EL (cell line): ENCODE measurements at places on chromosomes 16 and 17.

- DNase-seq, result peak; percentile 87
Measured at GRCh38 chr17:43570518-43570928, 24.4 kb upstream of the ETV4 start.

- DNase-seq, result peak; percentile 88
Measured at GRCh38 chr17:869567-870525, 87.7 kb downstream of the MRM3 start.

GRCh38 chr17:80123791-80124190 is 22.4 kb downstream of the GAA start:
- DNase-seq, result no peak

- no peak for DNase-seq
Measured at GRCh38 chr17:43427362-43428043, 28.7 kb downstream of the ARL4D start.

GRCh38 chr17:72266112-72266775 is 145.4 kb downstream of the SOX9 start:
- no peak for DNase-seq

DNA sequence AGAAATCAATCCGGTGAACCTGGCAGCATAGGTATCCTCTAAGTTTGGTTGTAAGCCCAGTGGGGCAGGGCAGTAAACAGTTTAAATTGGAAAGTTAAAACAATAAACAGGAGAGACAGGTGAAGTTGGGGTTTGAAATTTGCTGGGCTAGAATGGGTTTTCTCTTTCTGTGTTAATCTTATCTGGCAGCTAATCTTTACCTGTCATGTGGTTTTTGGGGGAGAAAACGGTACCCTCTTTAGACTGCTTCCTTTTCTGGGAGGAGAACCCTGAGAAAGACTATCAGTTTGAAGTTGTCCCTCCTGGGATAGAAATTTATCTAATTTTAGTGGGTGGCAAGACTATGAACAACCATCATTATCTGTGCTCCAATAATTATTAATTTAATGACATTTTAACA is 24.0 kb downstream of the CDH13 start:
- no peak for DNase-seq

DNA sequence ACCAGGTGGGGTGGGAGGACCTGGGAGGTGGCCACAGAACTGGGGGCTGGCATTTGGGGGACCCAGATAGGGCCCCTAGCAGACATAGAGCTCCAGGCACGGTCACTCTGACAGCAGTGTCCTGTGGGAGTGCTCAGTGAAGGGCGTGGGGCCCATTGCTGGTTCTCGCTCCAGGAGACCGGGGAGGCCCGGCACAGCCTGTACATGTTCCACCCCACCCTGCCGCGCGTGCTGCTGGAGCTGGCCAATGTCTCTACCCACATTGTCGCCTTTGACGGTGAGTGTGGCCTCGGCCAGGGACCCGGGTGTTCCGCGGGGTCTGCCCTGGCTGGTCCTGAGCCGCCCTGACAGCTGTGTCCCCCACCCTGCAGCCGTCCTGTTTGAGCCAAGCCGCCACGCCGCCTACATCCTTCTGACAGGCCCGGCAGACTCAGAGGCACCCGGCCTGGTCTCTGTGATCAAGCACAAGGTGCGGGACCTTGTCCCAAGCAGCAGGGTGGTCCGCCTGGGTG is 11.2 kb downstream of the RGS11 start:
- DNase-seq, result no peak

DNA sequence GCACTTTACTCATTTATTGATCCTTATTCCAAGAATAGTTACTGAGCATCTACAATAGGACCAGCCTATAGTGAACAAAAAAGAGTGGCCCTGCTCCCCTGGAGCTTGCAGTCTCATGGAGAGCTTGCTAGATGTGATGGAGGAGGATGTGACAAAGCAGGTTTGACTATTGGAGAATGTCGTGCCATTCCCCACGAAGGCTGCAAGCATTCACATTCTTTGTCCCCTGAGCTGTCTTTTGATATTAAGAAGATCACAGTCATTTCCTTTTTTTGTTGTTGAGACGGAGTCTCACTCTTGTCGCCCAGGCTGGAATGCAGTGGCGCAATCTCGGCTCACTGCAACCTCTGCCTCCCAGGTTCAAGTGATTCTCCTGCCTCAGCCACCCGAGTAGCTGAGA is 115.0 kb upstream of the ADAMTS18 start:
- no peak for DNase-seq

DNA sequence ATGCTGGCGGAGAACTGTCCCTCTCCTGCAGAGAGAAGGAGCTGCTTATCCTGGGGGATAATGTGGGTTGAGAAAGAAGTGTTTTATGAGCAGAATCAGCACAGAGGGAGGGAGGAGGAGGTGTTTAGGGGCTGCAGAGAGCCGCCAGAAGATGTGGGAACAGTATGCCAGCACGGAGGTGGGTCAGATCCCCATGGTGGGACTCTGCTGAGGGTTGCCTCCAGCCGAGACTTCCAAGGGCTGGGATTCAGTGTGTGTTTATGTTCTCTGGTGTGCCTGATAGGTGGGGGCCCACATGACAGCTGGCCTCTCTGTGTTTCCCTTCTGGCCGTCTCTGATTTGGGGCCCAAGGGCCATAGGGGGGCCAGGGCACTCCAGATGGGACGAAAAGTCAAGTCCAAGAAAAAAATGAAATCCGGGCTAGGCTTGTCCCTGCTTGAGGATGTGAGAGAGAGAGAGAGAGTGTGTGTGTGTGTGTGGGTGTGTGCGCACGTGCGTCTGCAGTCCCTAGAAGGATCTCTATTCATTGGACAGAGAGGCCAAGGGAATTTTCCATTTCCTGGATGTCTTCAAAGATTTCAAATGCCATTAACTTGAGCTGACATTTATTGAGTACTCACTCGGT is 21.6 kb downstream of the PRKCB start:
- DNase-seq, result no peak

- DNase-seq, result peak; percentile 65
Measured at GRCh38 chr16:19753815-19754643, 36.0 kb downstream of the IQCK start.

GRCh38 chr17:77753246-77753645 is 205.3 kb upstream of the TNRC6C start:
- no peak for DNase-seq

DNA sequence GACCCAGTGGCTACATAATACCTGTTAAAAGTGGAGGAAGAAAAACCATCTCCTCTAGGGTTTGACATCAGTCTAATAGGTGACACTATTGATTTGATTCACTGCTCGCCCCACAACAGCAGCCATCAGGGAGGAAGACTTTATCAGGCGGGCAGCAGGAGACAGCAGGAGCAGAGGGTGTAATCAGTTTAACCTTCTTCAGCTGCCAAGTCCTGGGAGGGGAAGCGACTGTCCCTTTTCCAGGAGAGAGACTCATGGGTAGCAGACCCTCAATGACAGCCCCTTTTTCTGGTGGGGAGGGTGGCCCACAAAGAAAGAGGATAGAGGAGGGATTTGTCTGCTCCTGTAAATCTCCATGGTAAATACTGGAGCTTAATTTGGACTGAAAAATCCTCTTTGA is 291.8 kb downstream of the HAPSTR1 start:
- no peak for DNase-seq

GRCh38 chr17:70408768-70409167 is 239.4 kb downstream of the KCNJ2 start:
- DNase-seq, result no peak

- DNase-seq, result no peak
Measured at GRCh38 chr17:61343576-61343975, 56.1 kb upstream of the TBX2 start.

- DNase-seq, result no peak
Measured at GRCh38 chr16:76910931-76911330, 280.1 kb upstream of the MON1B start.

DNA sequence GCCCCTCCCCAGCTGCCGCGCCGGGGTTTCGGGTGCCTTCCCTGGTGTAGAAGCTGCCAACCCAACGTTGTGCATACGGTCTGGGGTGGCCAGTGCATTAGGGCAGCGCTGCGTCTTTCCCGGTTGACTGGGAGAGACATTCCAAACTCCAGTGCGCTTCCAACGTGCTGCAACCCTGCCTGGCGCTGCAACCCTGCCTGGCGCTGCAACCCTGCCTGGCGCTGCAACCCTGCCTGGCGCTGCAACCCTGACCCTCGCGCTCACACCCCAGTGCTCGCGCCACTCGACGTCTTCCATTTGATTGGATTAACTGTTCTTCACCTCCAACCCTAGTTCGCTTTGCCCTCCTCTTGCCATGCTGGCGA is 488 bp upstream of the HAP1 start:
- no peak for DNase-seq

GRCh38 chr17:3015890-3016289 is 47.5 kb downstream of the OR1D5 start:
- DNase-seq, result peak; percentile 41

DNA sequence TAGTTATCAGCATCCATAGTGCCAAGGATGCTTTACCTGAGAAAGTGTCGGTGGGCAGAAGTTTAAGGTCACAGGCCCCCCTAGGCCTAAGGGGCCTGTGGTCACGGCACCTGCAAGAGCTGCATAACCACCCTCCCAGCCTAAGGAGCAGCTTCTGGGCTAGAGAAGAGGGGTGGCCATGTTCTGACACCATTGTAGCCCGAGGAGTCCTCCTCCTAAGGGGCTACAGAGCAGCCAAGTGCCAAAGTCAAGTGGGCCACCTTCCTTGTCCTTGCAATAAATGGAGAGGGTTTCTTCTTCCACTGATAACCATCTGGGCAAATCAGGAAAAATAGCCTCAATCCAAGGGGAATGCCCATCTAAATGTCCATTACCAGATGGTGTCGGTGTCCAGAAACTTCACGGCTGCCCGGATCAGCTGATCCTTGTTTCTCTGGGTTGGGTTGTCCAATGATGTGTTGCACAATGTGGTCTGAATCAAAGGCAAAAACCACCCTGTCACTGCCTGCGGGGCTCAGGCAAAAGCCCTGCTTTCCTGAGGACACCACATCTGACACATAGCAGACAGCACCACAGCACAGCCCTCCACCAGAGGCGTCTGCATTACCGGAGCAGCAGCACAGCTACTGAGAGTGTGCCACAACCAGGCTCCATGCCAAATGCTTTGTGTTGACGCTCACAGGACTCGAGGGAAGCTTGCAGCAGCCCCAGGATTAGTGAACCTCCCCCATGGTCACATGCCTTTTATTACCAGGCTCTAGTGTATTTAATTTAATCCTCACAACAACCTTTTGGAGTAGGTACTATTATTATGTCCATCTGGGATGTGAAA is 12.8 kb downstream of the ATPAF2 start:
- peak; percentile 85 for DNase-seq

DNA sequence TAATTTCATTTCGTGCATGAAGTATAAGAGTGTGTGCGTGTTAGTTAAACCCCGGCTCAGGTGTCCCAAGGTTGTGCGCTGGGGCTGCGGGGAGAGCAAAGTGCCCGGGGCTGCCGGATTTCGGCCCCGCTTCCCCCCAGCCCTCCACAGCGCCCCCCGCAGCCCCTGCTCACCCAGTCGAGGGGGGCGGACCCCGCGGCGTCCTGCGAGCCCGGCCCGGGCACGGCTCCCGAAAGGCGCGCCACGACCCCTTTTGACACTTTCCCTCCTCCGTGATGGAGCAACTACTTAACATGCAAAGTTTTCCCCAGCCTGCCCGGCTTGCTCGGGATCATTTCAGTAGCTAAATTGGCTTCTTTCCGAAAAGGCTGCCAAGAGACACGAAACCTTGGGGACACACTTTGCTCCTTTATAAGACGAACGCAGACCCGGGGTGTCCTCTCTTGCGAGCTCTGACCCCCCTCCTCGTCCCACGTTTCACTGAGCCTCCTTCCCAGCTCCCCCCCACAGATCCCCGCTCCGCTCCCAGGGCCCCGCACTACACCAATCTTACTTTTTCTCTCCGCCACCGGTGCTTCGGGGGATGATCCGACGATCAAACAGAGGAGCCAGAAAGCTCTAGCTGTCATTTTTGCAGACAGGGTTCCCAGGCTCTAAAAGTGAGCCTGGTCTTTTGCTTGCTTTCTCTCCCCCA is 552 bp downstream of the C17orf58 start:
- DNase-seq, result peak; percentile 28

DNA sequence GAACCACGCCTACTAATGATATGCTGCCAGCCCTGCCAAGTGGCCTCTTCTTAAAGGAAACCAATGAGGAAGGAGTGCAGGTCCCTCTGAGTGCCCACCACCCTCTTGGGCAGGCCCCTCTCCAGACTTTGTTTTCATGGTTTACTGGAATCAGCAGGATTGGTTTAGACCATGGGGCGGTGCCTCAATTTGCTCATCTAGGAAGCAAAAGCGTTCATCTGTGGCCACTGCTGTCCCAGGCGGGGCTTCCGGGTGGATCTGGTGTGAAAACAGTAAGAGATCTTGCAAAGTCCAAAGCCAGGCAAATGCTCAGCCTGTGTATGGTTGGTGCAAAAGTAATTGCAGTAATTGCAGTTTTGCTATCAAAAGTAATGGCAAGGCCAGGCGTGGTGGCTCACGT is 71.3 kb downstream of the AMFR start:
- DNase-seq, result no peak
